ENCODE measurements at places on chromosomes 1 and 21. TPM values are rescaled to one million over a fixed set of nuclear protein-coding genes. Genes with fewer than 3 reads are reported as not detected.
A peak's percentile ranks its signal among the peaks of the same experiment; 100 is the strongest.

DNA sequence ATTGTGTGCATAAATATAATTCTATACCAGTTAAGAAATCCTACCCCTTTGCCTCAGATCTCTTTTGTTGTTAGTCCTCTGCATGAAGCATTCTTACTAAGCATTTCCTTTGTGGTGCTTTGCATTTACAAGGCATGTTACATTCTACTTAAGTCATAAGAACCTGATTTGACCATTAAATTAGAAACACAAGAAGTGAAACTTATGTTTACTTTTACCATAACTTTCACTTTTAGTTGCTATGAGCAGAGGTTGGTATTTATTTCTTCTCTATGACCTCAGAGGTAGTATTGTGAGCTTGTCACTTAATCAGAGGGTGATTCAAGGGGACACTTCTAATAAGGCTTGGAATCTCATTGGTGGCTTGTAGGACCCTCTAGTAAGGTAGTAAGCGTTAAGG, 9.0 kb downstream of the FAM20B start:
- H3K27ac ChIP-seq: peak overlapping the region; percentile 38

DNA sequence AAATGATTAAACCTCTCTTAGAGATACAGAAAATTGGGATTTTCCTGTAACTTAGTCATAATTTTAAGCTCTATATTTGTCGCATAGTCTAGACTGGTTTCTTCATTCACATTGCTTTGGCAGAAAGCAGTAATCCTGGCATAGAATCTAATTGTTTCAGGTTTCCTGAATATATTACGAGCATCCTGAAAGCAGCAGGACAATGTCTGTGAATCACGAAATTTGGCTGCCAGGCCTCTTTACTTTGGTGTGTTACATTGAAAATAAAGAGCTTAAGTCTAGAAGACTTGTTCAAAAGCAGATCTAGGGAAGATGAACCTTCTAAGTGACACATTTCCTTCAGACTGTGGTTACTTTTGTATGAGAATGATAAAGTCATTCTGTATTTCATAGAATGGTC, 72.2 kb downstream of the TDRD5 start:
- no peak overlapping the region for H3K4me3 ChIP-seq
- H3K4me1 ChIP-seq: no peaks in the 10 kb centered on the region

GRCh38 chr1:96524100-96524499, 197.5 kb upstream of the PTBP2 start:
- H3K36me3 ChIP-seq: no peaks in the 10 kb centered on the region
- no peak for DNase-seq
- no peaks in the 10 kb centered on the region for H3K27me3 ChIP-seq

DNA sequence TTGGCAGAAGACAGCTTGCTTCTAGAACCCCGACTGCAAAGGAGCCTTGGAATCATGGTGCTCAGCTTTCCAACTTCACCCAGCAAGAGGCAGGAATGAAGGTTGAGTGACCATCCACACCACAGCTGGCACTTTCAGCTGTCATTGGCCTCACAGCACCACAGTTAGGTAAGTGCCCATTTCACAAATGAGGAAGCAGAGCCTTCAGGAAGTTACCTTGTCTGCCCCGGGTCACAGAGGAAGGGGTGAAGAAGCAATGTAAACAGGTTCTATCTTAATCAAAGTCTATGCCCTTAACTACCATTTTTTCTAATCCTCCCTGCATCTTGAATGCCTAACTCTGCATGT, 156.0 kb downstream of the GLUL start:
- H3K36me3 ChIP-seq: no peaks in the 10 kb centered on the region
- H3K4me1 ChIP-seq: peaks cover 14% of the 10 kb centered on the region
- no peak for DNase-seq
- H3K27ac ChIP-seq: no peak overlapping the region
- H3K27me3 ChIP-seq: no peaks in the 10 kb centered on the region

DNA sequence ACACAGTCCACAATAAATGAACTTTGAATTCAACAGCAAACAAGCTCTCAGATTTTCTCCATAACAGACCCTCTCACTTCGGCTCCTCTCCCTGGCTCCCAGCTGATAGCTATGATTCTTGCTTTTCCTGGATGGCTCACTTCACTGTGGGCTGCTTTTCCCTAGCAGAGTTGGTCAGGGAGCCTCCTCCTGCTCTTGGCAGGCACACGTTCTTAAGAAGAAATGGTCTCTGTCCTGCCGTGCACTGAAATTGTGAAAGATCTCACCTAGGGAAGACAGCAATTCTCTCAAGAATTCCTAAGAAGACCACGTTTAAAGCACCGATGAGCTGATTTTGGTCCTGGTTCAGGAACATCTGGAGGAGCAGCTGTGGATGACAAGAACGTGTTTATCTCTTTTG, 148.5 kb upstream of the KCNK2 start:
- H3K36me3 ChIP-seq: no peaks in the 10 kb centered on the region
- H3K27ac ChIP-seq: no peak overlapping the region
- H3K27me3 ChIP-seq: no peaks in the 10 kb centered on the region
- no peak overlapping the region for H3K4me3 ChIP-seq

DNA sequence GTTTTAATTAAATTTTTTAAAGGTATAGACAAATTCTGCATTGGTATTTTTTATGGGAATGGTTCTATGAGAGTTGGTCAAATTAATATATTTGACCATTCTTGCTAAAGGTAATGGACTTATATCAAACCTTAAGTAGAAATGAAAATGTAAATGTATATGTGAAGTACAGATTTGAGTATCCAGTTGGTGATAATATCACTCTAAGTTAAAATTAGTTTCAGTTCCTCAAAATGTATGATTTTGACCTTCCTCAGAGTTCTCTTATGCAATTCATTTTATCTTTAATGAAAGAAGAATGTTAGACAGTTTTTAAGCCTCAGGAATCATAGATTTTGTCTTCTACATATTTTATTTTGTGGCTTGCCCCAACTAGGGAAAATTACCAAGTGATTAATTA, 1291.5 kb upstream of the B3GALT2 start:
- DNase-seq: no peak
- no peaks in the 10 kb centered on the region for H3K4me1 ChIP-seq
- H3K27ac ChIP-seq: no peak overlapping the region
- H3K27me3 ChIP-seq: no peaks in the 10 kb centered on the region

DNA sequence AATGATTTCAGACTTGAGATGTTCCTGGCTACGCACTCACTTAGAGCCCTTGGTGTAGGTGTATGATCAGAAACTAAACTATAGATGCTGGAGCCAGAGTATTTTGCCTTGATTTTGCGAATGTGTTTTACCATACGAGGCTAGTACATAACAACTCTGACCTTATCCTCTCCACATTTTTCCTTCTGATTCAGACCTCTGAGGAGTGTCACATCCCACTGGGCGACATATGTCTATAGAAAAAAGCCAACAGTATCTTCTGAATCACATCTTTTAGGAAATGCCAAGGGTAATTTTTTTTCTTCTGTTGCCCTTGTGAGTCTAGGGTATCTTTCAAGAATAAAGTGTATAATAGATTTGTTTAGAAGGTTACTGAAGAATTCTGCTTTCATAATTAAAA, 49.6 kb downstream of the AK4 start:
- no peak overlapping the region for H3K4me3 ChIP-seq
- H3K27ac ChIP-seq: no peak overlapping the region

GRCh38 chr1:107889524-107889923, 75.5 kb downstream of the VAV3 start:
- H3K4me1 ChIP-seq: peaks cover 6% of the 10 kb centered on the region
- no peak for DNase-seq
- H3K27me3 ChIP-seq: no peaks in the 10 kb centered on the region
- H3K27ac ChIP-seq: no peak overlapping the region
- H3K36me3 ChIP-seq: no peaks in the 10 kb centered on the region

GRCh38 chr1:169550294-169550693, 36.0 kb downstream of the F5 start:
- no peak overlapping the region for H3K27ac ChIP-seq
- no peaks in the 10 kb centered on the region for H3K27me3 ChIP-seq
- H3K4me1 ChIP-seq: no peaks in the 10 kb centered on the region

GRCh38 chr1:91334856-91335255, 69.8 kb downstream of the HFM1 start:
- no peak for DNase-seq
- no peak overlapping the region for H3K4me3 ChIP-seq
- no peaks in the 10 kb centered on the region for H3K4me1 ChIP-seq
- H3K27me3 ChIP-seq: no peaks in the 10 kb centered on the region

- no peaks in the 10 kb centered on the region for H3K27me3 ChIP-seq
- no peak for DNase-seq
- H3K4me1 ChIP-seq: no peaks in the 10 kb centered on the region
- H3K4me3 ChIP-seq: no peak overlapping the region
- H3K36me3 ChIP-seq: no peaks in the 10 kb centered on the region
Measured at GRCh38 chr1:237763751-237764150, 127.0 kb downstream of the ZP4 start.

DNA sequence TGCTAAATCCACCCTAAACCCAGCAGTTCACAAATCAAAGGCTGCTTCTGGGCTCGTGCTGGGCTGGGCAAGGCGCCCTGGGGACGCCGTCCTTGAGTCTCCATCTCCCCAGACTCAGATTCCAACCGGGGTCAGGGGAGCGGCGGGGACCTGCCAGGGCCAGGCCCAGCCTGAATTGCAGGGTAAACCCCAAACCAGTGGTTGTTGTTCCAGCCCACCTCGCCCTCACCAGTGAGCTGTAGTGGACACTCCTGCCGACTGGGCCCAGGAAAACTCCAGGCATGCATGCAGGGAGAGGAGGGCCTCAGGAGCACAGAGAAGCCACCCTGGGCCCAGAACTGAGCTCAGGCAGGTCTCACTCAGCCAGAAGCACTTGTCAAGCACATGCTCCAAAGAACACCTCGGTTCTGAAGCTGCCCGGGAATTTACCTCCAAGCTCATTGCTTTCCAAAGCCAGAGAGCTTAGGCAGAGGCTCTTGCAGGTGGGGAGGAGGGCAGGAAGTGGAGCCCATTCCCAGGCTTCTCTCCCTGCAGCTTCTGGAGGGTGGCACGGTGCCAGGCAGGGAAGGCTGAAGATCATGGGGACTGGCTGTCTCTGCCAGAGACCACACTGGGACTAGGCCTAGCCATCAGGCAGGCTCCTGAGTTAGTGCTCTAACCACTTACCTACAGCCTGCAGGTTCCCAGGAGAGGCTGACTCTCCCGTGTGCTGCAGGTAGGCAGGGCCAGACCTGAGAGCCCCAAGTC, 437.0 kb downstream of the MATN1 start:
- H3K4me3 ChIP-seq: no peak overlapping the region
- H3K36me3 ChIP-seq: no peaks in the 10 kb centered on the region
- H3K4me1 ChIP-seq: no peaks in the 10 kb centered on the region
- no peak overlapping the region for H3K27ac ChIP-seq
- peak; percentile 20 for DNase-seq
- H3K27me3 ChIP-seq: peaks cover 1% of the 10 kb centered on the region

GRCh38 chr1:39960431-39960958, 5.5 kb downstream of the MFSD2A start:
- H3K27me3 ChIP-seq: peaks cover 20% of the 10 kb centered on the region
- H3K4me3 ChIP-seq: no peak overlapping the region
- H3K36me3 ChIP-seq: peaks cover 45% of the 10 kb centered on the region
- H3K4me1 ChIP-seq: peaks cover 5% of the 10 kb centered on the region

DNA sequence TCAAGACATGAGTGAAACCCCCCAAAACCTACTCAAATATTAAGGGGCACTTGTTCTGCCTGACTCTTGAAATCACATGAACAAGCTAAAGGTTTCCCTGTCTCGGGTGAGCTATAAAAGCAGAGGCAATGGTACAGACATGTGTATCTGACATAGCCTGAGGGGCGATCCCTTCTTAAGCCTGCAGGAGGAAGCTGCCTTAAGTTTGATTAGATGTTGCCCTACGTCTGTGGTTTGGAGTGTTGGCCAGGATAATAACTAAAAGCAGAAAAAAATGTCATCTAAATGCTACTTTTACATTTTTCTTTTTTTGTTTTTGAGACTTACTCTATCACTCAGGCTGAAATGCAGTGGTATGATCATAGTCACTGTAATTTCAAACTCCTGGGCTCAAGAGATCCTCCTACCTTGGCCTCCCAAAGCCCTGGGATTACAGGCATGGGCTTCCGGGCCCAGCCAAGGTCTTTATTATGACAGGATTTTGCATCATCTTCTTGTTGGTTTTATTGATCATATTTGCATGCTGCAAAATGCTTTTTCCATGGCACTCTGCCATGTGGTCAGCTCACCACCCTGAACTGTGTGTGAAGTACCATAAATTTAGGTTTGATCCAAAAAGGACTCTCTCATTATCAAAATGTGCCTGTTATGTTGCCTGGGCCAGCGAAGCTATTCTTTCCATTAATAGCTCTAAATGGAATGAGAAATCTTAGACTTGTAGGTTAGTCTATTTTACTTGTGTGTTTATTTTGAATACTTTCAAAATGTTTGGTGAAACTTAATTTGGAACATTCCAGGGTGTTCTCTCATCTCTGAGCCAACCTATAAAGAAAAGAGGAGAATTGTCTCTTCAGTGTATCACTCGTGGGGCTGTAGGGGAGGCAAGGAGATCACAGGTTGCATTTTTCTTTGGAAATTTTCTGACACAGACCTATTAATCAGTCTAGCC, 15.0 kb upstream of the HMGN1 start:
- H3K27me3 ChIP-seq: no peaks in the 10 kb centered on the region
- no peaks in the 10 kb centered on the region for H3K36me3 ChIP-seq
- H3K4me1 ChIP-seq: no peaks in the 10 kb centered on the region
- no peak for DNase-seq

GRCh38 chr1:233331676-233332519, 4.4 kb downstream of the MAP3K21 start:
- no peak overlapping the region for H3K4me3 ChIP-seq
- peaks cover 10% of the 10 kb centered on the region for H3K27me3 ChIP-seq
- H3K36me3 ChIP-seq: no peaks in the 10 kb centered on the region
- no peak overlapping the region for H3K27ac ChIP-seq

DNA sequence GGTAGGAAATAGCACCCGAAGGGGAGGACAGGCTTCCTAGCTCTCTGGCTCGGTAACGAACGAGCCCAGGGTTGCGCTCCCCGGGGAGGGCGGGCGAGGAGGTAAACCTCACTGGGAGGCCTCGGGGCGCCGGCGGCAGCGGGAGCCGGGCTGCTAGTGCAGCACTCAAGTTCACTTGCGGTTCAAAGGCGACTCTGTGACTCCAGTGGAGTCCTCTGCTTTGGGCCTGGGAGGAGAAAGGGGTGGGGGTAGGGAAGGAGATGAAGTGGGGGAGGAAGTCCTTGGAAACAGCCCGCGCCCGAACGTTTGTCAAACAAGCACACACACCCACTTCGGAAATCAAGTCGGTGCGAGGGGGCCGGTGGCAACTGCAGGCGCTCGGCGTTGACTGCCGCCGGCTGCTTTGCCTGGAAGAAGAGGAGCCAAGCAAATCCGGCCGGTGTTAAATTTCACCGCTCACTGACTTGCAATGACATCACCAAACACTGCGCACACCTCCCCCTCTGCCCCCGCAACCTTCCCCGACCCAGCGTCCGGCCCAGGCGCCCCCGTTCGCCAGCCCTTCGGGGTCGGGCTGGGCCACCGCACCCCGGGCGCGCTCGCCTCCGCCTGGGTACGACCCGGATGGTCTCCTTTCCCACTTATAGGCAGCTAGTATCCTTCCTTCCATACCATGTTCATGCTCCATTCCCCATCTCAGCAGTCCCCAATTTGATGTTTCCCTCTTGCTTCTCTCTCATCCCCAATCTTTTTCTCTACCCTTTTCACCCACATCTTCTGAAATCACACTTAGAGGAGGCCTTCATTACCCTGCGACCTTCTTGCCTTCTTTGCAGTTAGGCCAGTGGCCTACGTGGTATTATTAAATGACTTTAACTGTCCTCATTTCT, at the start of gene COL24A1:
Gene COL24A1 (minus strand): TSS at position 207 of the 890 bp plus-strand sequence. CDS start 376 bp downstream, outside the sequence.
- H3K27me3 ChIP-seq: peaks cover 13% of the 10 kb centered on the region
- H3K36me3 ChIP-seq: no peaks in the 10 kb centered on the region
- H3K4me3 ChIP-seq: peak within 1 kb of the TSS; percentile 36
- DNase-seq: peak; percentile 75
- peak within 1 kb of the TSS; percentile 44 for H3K27ac ChIP-seq

Gene TSSK3
- 1.8 TPM for total RNA-seq

Gene FAM3B
- total RNA-seq: 7.9 TPM

Gene NLRP3
- 2.0 TPM for total RNA-seq

Gene DNASE2B
- total RNA-seq: 1.8 TPM

Gene LRRC7
- not detected for total RNA-seq

Gene NHLH2
- not detected for total RNA-seq

Gene TPTE
- total RNA-seq: not detected

Gene TNFRSF4
- total RNA-seq: 3.5 TPM

Gene PTGFRN
- total RNA-seq: 77.5 TPM

Gene COL8A2
- 8.4 TPM for total RNA-seq
